CD4-positive, alpha-beta T cell (primary cell): ENCODE measurements at places on chromosomes 4 and X. TPM values are rescaled to one million over a fixed set of nuclear protein-coding genes. Genes with fewer than 3 reads are reported as not detected.

Gene EPGN
- total RNA-seq = 5.9 TPM

Gene XKRX
- 2.5 TPM for total RNA-seq

Gene CTAG1B
- total RNA-seq = not detected

Gene ASMT
- total RNA-seq = 0.36 TPM

Gene CCSER1
- total RNA-seq = 0.71 TPM

Gene PRSS12
- total RNA-seq = not detected

Gene DCAF4L1
- total RNA-seq = 0.22 TPM

Gene MAOA
- not detected for total RNA-seq

Gene TCEAL9
- total RNA-seq = not detected

Gene ATG4A
- 2.9 TPM for total RNA-seq

Gene COL4A5
- not detected for total RNA-seq

Gene ZNF630
- total RNA-seq = 1.9 TPM

Gene BBS7
- 3.8 TPM for total RNA-seq

Gene GLRA2
- total RNA-seq = not detected

Gene PRR32
- total RNA-seq = not detected

Gene IL2
- 3.7 TPM for total RNA-seq

Gene ART3
- total RNA-seq = not detected

Gene PAPSS1
- total RNA-seq = 5.6 TPM

Gene POU4F2
- total RNA-seq = not detected

Gene SHOX
- not detected for total RNA-seq

Gene RNF128
- not detected for total RNA-seq

Gene SEL1L3
- 36.5 TPM for total RNA-seq

Gene ANTXR2
- 15.3 TPM for total RNA-seq
